ENCODE measurements at places on chromosomes 2 and 18. TPM values are rescaled to one million over a fixed set of nuclear protein-coding genes. Genes with fewer than 3 reads are reported as not detected.

DNA sequence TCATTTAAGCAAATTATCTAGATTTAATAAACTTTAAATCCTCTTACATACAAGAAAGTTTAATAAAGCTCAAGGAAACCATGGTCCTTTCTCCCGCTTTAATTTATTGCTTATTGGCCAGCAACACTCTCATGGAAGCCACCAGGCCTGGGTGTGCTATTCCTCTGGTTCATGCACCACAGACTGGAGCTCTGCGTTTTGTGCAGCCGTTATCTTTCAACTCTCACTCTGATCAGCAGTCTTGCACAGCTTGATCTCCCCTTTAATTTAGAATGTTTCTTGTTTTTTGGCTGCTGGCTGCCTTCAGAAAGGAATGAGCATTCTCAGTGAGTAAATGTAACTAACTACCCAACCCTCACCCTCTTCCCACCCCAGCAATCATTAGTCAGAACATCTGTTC is 318.7 kb downstream of the MEIS1 start:
- peaks cover 18% of the 10 kb centered on the region for H3K4me1 ChIP-seq
- DNase-seq = no peak
- H3K36me3 ChIP-seq = peaks cover 14% of the 10 kb centered on the region
- H3K27ac ChIP-seq = peak overlapping the region; percentile 75
- no peak overlapping the region for H3K4me3 ChIP-seq

GRCh38 chr18:75418293-75419005 is 9.1 kb downstream of the SMIM21 start:
- no peak overlapping the region for H3K4me3 ChIP-seq
- peaks cover 7% of the 10 kb centered on the region for H3K4me1 ChIP-seq
- H3K27me3 ChIP-seq = peaks cover 2% of the 10 kb centered on the region
- no peak for DNase-seq

DNA sequence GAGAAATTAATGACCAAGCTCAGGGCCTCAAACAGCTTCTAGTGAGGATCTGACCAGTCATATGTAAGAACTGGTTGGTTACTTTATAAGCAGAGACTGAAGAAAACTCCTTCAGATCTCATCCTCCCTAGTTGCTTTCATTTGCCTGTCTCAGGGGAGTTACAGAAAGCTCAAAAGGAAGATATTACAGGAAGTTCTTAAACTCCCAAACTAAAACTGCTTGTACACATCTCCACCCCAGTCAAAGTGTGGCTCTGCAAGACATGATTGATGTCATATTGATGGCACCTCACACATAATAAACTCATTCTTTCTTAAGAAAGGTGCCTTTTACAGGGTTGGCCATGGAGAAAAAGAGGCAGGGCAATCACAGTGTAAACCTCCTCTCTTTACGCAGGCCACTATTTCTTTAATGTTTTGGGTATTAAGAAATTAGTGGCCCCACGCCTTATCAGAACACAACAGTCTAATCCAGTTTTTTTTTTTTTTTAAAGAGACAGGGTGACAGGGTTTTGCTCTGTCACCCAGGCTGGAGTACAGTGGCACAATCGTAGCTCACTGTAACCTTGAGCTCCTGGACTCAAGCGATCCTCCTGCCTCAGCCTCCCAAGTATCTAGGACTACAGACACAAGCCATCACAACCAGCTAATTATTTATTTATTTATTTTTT is 62.6 kb upstream of the STK17B start:
- DNase-seq = no peak
- no peaks in the 10 kb centered on the region for H3K27me3 ChIP-seq
- H3K4me1 ChIP-seq = peaks cover 24% of the 10 kb centered on the region
- H3K4me3 ChIP-seq = no peak overlapping the region

DNA sequence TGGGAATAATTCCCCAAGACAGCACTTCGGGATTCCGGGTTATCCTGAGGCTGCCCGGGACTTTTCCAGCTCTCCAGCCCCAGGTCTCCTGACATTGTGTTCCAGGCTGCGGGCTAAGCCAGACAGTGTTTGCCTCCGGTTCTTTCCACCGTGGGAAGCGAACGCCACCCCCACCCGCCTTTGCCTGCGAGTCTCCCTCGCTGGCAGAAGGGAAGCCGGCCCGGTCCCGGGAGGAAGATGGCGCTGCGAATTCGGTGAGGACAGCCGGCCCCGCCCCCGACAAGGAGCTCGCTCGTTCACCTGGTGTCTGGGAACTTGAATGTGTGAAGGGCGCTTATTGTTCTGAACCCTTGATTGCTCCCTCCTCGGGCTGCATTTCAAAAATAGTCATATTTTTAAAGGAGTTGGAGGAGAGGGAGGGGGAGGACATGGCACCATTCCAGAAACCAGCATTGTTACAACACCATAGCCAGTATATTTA is 2.9 kb downstream of the LRATD1 start:
- H3K36me3 ChIP-seq = no peaks in the 10 kb centered on the region
- H3K4me3 ChIP-seq = peak overlapping the region; percentile 72
- peaks cover 85% of the 10 kb centered on the region for H3K27me3 ChIP-seq
- peaks cover 24% of the 10 kb centered on the region for H3K4me1 ChIP-seq

Gene DTNA
- total RNA-seq = 10.9 TPM

DNA sequence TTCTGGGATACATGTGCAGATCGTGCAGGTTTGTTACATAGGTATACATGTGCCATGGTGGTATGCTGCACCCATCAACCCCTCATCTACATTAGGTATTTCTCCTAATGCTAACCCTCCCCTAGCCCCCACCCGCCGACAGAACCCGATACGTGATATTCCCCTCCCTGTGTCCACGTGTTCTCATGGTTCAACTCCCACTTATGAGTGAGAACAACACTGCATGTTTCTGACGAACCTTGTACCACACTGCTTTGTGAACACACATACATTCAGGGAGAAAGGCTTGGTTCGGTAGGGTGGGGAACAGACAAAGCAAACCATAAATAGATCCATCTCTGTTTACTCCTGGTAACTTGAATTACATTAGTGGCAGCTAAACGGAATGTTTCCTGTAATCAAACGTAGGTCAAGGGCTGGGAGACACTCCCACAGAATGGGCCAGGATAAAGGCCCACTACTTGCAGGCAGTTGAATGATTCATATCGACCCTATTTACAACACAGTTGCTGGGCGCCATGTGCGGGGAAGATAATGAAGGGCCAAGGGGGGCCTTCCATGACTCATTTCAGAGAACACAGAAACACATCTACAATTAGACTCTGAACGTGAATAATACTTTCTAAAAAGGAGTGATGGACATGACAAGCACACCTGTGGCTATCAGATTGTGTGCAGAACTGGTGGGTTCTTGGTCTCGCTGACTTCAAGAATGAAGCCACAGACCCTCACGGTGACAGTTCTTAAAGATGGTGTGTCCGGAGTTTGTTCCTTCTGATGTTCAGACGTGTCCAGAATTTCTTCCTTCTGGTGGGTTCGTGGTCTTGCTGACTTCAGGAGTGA is 56.8 kb upstream of the KIDINS220 start:
- no peak overlapping the region for H3K4me3 ChIP-seq
- no peak overlapping the region for H3K27ac ChIP-seq
- H3K27me3 ChIP-seq = no peaks in the 10 kb centered on the region
- peaks cover 33% of the 10 kb centered on the region for H3K36me3 ChIP-seq
- H3K4me1 ChIP-seq = peaks cover 13% of the 10 kb centered on the region

Gene ZSWIM2
- total RNA-seq = not detected

- H3K27ac ChIP-seq = peak overlapping the region; percentile 50
- peaks cover 2% of the 10 kb centered on the region for H3K36me3 ChIP-seq
- H3K4me1 ChIP-seq = peaks cover 20% of the 10 kb centered on the region
- H3K27me3 ChIP-seq = no peaks in the 10 kb centered on the region
- DNase-seq = no peak
Observed at GRCh38 chr2:160205505-160205904, 5.4 kb upstream of the ITGB6 start.

- no peaks in the 10 kb centered on the region for H3K27me3 ChIP-seq
- H3K4me1 ChIP-seq = no peaks in the 10 kb centered on the region
- H3K4me3 ChIP-seq = no peak overlapping the region
- DNase-seq = no peak
- no peak overlapping the region for H3K27ac ChIP-seq
- no peaks in the 10 kb centered on the region for H3K36me3 ChIP-seq
Observed at GRCh38 chr2:232997749-232998665, 15.0 kb downstream of the NGEF start.

Gene INSIG2
- total RNA-seq = 22.5 TPM

Gene L3MBTL4
- total RNA-seq = 15.9 TPM

Gene GPATCH11
- total RNA-seq = 4.9 TPM

Gene STAM2
- 30.3 TPM for total RNA-seq

Gene CCDC74B
- 7.1 TPM for total RNA-seq

GRCh38 chr2:211798868-211799267 is 739.7 kb downstream of the ERBB4 start:
- H3K4me3 ChIP-seq = no peak overlapping the region
- H3K27ac ChIP-seq = no peak overlapping the region
- H3K36me3 ChIP-seq = no peaks in the 10 kb centered on the region
- no peak for DNase-seq

Gene PIKFYVE
- total RNA-seq = 46.4 TPM

Gene GLI2
- total RNA-seq = 67.0 TPM

DNA sequence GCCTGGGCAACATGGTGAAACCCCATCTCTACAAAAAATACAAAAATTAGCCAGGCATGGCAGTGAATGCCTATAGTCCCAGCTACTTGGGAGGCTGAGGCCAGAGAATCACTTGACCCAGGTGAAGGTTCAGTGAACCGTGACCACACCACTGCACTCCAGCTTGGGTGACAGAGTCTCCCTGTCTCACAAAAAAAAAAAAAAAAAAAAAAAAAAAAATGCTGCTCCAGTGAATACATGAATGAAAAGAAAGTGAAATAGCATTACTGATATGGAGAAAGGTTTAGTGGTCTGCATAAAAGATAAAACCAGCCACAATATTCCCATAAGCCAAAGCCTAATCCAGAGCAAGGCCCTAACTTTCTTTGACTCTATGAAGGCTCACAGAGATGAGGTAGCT is 44.5 kb downstream of the METTL8 start:
- H3K4me1 ChIP-seq = peaks cover 4% of the 10 kb centered on the region
- H3K27ac ChIP-seq = no peak overlapping the region
- no peak overlapping the region for H3K4me3 ChIP-seq
- H3K27me3 ChIP-seq = no peaks in the 10 kb centered on the region
- DNase-seq = no peak
- H3K36me3 ChIP-seq = peaks cover 4% of the 10 kb centered on the region

- H3K4me3 ChIP-seq = no peak overlapping the region
- no peak overlapping the region for H3K27ac ChIP-seq
- peaks cover 14% of the 10 kb centered on the region for H3K4me1 ChIP-seq
- no peak for DNase-seq
- H3K36me3 ChIP-seq = no peaks in the 10 kb centered on the region
- peaks cover 6% of the 10 kb centered on the region for H3K27me3 ChIP-seq
Observed at GRCh38 chr18:78125206-78125896, 854.3 kb upstream of the SALL3 start.

Gene RAB6D
- total RNA-seq = not detected

Gene GAREM2
- total RNA-seq = 26.4 TPM

- no peak overlapping the region for H3K27ac ChIP-seq
- H3K4me3 ChIP-seq = no peak overlapping the region
- no peak for DNase-seq
- H3K27me3 ChIP-seq = no peaks in the 10 kb centered on the region
- H3K36me3 ChIP-seq = no peaks in the 10 kb centered on the region
Observed at GRCh38 chr2:172865422-172865821, 129.8 kb downstream of the RAPGEF4 start.

Data from mesothelial cell of epicardium (in vitro differentiated cells).